ENCODE measurements at places on chromosomes 5 and 9. TPM values are rescaled to one million over a fixed set of nuclear protein-coding genes. Genes with fewer than 3 reads are reported as not detected.

Gene EIF4EBP3
- total RNA-seq, result not detected

Gene CHSY3
- 6.0 TPM for total RNA-seq

Gene TEX48
- total RNA-seq, result not detected

GRCh38 chr5:30030101-30030500 lies 1163.4 kb upstream of the CDH6 start:
- no peak for DNase-seq

DNA sequence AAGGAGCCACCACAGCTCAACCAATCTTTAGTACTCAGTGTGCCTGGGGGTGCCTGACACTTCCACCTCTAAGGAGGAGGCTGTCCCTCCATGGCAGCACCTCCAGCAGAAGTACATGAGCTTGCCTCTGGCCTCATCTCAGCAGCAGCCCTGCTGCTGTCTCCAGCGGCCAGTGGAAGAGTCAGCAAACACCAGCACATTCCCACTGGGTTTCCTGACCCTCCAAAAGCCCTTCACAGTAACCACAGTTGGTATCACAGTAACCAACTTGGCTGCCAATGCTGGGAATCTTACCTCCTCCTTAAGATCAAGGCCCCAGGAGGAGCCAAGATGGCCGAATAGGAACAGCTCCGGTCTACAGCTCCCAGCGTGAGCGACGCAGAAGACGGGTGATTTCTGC lies 29.4 kb downstream of the FSTL4 start:
- DNase-seq, result no peak

Gene CTNND2
- 76.9 TPM for total RNA-seq

GRCh38 chr5:123455640-123456039 lies 32.4 kb upstream of the CEP120 start:
- DNase-seq, result no peak

Gene CCL27
- total RNA-seq, result not detected

- DNase-seq, result no peak
These were observed 482.0 kb downstream of the DMRT2 start for GRCh38 chr9:1532171-1532570.

- DNase-seq, result no peak
These were observed 358.9 kb upstream of the PCSK5 start for GRCh38 chr9:75531588-75531987.

GRCh38 chr5:54861212-54861894 lies 124.0 kb downstream of the ESM1 start:
- DNase-seq, result no peak

Gene PCDHGA8
- total RNA-seq, result 20.9 TPM

GRCh38 chr5:120874081-120874862 lies 410.2 kb downstream of the PRR16 start:
- DNase-seq, result no peak

Gene RAPGEF1
- 45.8 TPM for total RNA-seq

Gene SERF1A
- total RNA-seq, result 23.0 TPM

GRCh38 chr9:129923589-129923988 lies 88.3 kb downstream of the USP20 start:
- no peak for DNase-seq

- DNase-seq, result no peak
These were observed 39.6 kb downstream of the SFXN1 start for GRCh38 chr5:175517824-175518450.

- no peak for DNase-seq
These were observed 42.0 kb downstream of the ERMP1 start for GRCh38 chr9:5790923-5791322.

Gene CFAP77
- total RNA-seq, result 0.36 TPM

Gene SH3TC2
- total RNA-seq, result 2.6 TPM

DNA sequence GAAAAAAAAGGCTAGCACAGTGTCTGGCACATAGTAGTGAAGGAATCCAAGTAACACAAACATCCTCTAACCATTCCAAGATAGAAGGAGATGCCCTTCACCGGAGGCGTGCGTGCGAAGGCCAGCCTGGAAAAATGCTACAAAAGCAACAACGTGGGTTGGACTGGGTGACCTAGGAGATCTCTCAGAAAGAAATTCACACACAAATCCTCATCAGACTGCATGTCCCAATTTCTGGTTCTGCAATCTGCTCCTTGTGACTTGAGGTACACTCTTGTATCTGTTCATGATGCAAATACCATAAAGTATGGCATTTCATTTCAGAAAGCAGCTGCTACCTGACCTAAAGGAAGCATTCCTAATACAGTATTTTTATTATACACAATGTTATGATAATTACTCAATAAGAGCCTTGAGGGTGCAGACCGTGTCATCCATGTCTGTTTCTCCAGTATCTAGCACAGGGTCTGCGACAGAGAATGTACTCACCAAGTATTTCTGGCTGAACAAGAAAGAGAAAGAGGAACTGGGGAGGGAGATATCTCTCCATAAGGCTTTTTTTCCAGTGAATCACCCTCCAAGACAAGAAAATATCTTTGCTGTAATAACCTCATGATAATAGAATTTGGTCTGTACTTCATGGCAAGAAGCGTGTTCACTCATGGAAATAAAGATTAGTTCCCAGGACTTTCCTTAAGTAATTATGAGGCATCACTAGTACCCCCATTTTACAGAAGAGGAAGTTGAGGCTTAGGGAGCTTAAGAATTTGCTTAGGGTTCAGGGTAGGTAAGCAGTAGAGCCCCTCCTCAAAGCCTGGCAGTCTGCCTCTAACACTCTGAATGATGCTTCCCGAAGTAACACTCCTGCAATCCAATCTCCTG lies 138.3 kb downstream of the CDK5RAP2 start:
- no peak for DNase-seq

Gene ADAMTS12
- 7.6 TPM for total RNA-seq

DNA sequence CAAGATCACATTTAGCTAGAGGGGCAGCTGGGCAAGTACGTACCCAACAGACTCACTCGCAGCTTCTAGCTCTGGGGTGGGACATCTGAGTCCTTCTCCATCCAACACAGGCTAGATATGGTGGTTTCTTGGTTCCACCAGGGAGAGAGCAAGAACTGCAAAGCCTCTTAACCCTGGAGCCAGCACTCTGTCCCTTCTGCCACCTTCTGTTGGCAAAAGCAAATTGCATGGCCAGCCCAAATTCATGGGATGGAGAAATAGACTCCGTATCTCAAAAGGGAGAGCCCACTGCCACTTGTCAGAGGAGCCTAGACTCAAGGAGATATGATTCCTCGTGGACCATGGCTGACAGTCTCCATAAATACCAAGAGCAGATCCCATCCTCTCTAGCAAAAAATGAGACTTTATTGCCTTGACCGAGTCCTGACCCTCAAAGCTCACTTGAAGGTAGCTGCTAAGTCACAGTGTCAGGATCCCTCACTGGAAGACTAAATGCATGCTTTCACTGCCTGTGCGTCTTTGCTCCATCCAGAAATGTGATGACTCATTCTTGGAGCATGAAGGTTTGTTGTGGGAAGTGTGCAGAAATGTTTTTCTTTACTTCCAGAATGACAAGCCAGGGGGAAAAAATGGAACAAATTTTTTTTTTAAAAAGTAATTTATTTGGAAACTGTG lies 28.8 kb upstream of the ROR2 start:
- DNase-seq, result no peak

Gene N4BP3
- total RNA-seq, result 10.8 TPM

Gene IL5
- total RNA-seq, result not detected

- DNase-seq, result no peak
These were observed 60.8 kb upstream of the ARRDC3 start for GRCh38 chr5:91443761-91444467.

DNA sequence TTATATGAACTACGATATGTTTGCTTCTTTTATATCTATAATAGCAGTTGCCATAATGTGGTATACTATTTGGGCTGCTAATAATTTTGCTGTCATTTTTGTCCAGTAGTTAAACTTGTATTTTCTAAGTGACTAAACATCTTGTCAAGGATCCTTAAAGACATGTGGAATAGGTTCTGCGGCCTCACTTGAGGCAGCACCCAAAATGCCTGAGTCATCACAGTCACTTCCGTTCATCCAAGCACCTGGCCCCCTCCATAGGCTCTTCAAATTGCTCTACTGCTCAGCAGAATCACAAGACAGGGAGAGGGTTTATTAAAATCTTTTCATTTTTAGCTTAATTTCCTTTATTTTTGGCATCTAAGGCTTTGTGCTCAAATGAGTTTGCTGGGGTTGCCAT lies 259.1 kb downstream of the AOPEP start:
- no peak for DNase-seq

- DNase-seq, result no peak
These were observed 749 bp downstream of the SOWAHA start for GRCh38 chr5:132813599-132814502.

Gene C5orf52
- total RNA-seq, result not detected

GRCh38 chr5:10630126-10630525 lies 66.3 kb downstream of the ANKRD33B start:
- DNase-seq, result no peak

Gene PHF24
- total RNA-seq, result 12.0 TPM

DNA sequence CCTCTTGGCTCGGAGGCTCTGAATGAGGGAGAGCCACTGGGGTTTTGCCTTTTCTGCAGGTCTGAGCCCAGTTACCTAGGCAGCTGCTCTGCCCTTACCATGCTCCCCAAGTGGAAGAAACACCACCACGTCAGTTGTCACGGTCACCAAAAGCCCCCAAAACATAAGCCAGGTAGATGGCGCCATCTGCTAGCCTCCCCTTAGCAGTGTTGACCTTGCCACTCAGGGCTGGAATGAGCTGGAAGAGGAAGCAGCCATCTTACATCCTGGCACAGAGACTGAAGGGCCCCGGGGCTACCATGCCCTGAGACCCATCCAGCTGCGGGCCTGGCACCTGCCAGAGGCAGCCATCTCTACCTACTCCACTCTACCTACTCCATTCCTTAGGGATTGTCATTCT lies 7.4 kb downstream of the ZER1 start:
- no peak for DNase-seq

DNA sequence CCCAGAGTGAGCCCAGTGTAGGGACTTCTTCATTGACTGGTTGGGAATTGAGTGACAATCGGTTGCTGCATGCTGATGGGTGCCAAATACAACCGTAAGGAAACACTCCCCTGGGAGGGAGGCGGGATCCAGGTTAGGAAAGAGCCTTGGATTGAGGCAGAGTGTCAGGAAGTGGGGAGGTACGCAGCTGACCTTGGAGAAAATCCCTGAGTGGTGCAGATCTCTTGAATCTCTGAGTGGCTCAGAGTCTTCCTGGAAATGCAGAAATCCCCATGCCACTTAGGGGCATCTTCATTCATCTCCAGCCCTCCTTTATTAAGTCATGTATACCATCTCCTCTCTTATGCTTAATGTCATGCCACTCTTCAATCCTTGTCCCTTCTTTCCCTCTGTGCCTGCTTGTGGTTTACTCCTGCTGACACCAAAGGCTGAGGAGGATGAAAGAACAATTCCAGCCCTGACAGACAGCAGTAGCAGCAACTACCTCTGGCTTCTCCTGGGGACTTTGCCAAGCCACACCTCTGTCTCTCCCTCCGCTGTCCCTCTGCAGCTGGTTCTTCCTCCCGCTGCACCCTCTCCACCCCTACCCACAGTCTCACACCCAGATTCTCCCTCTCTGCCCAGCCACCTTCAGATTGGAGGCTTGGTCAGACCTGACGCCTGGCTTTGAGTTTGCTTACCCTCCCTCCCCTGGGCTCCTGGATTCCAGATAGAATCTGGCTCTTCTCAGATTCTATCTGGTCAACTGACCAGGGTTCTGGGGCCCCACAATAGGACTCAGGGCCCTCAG lies 14.1 kb upstream of the LCP2 start:
- DNase-seq, result no peak

Gene GABBR2
- 45.3 TPM for total RNA-seq

DNA sequence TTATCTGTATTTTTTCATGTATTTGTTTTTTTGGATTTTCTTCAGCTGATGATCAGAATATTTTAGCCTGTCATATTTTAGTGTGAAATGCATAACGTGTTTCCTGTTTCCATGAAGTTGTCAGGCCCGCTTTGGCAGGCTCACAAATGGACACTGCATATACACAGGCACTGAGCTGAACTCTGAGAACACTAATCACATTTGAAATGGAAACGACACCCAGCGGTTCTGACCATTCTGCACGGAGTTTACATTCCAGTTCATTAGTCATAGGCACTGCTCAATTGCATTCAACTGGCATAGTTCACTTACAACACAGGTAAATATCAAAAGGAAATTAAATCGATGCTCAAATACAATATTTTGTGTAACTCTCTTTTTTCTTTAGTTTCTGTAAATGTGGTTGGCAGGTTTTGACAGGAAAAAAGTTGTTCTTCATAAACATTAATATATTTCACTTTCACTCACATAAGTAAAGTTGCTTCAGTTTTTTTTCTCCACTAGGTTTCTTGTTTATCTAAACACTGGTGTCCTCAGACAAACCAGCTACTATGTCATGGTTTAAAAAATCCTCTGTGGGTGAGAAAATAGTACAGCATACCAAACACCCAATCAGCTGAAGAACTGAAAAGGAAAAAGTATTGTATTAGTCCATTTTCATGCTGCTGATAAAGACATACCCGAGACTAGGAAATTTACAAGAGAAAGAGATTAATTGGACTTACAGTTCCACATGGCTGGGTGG lies 559.0 kb upstream of the DAP start:
- DNase-seq, result no peak

- DNase-seq, result no peak
These were observed 223.4 kb downstream of the PARP8 start for GRCh38 chr5:50889790-50890189.

DNA sequence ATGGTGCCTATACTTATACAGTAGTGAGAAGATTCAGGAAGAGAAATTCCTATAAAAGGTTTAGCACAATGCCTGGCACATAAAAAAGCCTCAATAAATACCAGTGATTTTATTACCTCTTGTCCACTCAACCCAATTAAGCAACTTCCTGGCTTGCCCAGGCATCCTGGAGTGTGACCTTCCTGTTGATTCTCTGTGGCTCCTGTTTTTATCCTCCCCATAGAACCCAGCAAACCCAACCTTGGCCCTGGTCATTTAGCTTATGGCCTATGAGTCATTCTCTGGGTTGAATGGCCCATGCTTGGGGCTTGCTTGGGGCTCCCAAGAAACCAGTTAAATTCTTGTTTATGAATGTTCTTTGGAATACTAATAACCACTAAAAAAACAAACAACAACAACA lies 21.4 kb upstream of the SPARC start:
- DNase-seq, result no peak

GRCh38 chr5:75667586-75667985 lies 49.7 kb downstream of the POC5 start:
- DNase-seq, result no peak

GRCh38 chr5:38725371-38725865 lies 120.4 kb upstream of the OSMR start:
- DNase-seq, result peak; percentile 30

- DNase-seq, result no peak
These were observed 453.2 kb downstream of the TUSC1 start for GRCh38 chr9:25224996-25225395.

Gene SKIC3
- total RNA-seq, result 181 TPM

Gene ZDHHC12
- total RNA-seq, result 1.7 TPM

DNA sequence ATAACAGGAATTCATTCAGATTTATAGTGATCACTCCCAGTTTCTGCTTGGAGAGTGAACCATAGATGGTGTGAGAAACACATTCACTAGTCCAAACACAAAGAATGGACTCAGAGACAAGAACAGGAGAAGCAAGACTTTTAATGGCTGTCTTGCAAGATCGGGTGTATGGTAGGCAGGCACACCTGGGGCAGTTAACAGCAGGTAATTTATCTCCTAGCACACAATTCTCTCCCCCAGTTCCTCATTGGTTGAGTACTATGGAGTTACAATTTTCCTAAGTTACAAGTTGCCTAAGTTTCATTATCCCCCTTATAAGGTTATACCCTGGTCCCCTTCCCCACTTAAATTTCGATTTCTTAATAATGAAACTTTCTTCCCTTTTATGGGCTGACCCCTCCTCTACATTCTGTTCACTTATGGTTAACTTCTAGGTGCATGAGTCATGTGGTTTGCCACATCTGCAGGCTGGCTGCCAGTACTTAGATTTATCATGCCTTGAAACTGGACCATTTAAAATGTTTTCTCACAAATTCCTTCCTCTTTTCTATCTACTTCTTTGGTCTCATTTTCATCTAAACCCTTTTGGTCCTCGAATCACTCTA lies 623.3 kb downstream of the HINT1 start:
- DNase-seq, result no peak
